SK-N-MC (cell line): ENCODE measurements at places on chromosomes 2 and 18.

GRCh38 chr2:183948861-183949260, 649.5 kb upstream of the ZNF804A start:
- no peak for DNase-seq

DNA sequence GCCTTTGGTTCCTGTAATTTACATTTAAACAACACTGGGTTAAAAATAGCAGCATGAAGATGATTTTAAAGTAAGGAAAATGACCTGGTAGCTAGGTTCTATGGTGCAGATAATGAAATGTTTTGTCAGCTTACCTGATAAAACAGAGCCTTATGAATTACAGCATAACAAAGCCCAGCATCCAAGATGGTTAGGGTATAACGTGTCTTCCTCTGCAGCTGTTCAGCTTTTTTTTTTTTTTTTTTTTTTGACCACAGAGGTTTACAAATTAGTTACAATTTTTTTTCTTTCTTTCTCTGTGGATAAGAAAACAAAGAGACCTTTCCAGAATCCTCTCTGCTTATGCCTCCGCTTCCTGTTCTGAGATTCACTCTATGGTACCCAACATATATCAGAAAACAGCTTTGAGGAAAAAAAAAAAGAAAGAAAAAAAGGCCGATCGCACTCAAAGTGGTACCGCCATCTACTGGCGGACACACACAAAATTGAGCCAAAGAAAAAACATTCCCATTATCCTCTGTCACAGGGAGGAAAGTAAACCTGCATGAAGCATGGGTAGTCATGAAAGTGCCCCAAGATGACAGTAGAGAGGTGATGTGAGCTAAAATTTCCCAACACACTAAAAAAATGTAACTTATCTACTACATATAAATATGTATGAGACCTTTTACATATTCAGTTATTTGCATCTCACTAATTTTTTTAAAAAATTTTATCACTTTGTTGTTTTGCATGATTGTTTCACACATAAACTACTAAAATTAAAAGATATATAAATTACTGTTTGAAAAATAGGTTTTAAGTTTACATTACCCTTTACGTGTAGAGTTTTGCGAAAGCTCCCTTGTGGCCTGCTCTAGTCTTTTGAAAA, at the start of gene SCN3A:
SCN3A (minus strand) TSS at position 362 of the 871 bp plus-strand sequence. CDS start 27,656 bp downstream, outside the sequence.
- DNase-seq: peak; percentile 8

DNA sequence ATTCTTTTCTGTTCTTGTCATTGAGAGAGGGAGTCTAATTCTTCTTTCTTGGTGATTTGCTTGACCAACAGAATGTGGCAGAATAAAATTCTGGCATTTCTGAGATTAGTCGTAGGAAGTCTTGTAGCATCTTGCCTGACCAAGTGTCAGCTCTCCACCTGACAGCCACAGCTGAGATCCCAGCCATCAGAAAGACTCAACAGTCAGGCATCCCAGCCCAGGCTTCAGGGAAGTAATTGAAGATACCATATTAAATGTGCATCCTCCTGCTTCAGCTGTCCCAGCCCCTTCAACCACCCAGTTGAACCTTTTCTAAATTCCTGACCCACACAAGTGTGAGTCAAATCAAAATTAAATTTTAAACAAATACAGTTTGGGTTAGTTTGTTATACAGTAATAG, 208.3 kb downstream of the PIK3C3 start:
- DNase-seq: no peak

GRCh38 chr18:31125878-31126277, 23.7 kb upstream of the DSC2 start:
- no peak for DNase-seq

DNA sequence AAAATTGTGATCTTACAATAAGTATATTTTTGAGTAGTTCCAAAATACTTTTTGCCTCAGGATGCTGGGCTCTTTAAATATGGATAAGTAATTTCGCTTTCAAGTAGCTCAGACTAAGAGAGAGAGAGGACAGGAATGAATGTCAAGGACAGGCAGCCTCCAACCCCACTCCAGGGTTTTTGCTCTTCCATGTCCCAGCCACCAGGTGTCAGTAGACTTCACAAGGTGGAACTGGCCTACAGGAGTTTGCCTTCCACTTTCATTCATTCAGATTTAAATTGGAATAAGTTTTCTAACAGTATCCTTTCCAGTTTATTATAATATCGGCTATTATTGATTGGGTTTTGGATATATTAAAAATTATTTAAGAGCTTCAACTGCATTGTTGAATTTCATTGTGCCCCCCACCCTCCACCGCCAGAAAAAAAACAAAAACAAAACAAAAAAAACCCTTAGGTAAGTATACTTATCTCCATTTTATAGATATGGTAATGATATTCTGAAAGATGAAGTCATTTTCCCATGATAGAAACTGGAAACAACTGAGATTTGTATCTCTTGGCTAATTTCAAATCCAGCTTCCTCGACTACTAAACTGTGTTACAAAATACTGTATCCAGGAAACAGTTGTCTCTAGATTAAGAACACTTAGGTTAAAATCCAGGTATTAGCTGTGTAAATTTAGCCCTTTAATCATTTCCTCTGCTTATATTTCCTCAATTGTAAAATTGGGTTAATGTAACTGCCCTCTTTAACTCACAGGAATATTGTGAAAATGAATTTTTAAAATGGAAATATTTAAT, 793.1 kb downstream of the ERBB4 start:
- no peak for DNase-seq

GRCh38 chr2:28335666-28336065, 57.0 kb upstream of the FOSL2 start:
- DNase-seq: no peak

- DNase-seq: no peak
Measured at GRCh38 chr2:30272286-30272685, 41.0 kb downstream of the LBH start.

DNA sequence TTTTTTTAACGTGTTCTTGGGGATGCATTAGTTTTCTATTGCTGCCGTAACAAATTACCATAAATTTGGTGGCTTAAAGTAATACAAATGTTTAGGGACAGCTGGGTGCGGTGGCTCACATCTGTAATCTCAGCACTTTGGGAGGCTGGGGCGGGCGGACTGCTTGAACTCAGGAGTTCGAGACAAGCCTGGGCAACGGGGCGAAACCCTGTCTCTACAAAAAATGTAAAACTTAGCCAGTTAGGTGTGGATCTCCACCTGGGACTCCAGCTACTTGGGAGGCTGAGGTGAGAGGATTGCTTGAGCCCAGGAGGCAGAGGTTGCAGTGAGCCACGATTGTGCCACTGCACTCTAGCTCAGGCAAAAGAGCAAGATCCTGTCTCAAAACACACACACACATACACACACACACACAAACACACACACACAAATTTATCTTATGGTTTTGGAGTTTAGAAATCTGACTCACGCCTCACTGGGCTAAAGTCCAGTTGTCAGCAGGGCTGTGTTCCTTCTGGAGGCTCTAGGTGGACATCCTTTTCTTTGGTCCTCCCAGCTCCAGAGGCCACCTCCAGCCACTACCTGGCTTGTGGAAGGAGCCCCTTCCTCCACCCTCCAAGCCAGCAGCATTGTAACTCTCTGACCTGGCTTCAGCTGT, 76.1 kb downstream of the SEPTIN10 start:
- no peak for DNase-seq

DNA sequence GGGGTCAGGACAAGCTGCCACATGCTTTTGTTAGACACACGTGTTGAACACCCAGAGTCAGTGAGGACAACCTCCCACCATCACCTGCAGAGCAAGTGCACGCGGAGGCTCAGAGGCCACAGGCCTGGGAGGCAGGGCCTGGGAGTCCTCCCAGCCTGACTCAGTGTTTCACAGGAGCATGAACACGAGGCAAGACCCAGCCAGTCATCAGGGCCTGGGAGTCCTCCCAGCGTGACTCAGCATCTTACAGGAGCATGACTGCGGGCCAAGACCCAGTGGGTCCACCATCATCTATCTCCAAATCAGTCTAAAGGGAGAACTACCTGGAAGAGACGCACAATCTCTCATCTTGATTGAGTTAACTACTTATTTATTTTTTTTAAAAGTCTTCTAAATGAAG, 112.6 kb upstream of the PXDN start:
- DNase-seq: no peak

DNA sequence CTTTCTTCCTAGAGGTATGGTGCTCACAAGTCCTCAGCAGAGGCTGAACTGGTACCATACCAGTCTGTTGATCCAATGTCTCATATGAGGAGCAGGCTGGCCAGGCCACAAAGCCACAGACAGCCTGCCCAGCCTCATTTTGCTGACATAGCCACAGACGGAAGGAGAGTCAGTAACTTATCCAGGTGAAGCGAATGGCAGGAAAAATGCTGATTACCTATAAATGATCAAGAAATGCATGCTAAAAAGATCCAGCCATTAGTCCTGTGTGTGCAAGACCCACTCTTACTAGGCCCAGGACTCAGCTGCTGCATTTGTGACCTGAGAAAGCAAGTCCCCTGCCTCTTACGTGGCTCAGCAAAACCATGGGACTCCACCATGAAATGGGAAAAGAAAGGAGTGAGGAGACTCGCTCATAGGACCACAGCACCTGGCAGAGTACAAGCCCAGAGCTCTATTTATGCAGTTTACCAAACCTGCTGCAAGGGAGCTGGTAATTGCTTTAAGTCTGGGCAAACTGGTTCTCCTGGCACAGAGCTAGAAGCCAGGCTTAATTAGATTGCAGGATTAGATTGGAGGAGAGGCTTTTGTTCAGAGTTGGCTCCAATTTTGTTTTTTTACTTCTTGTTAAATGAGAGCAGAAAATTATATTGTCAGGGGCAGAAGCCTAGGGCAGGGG, 19.0 kb downstream of the RHOB start:
- no peak for DNase-seq

DNA sequence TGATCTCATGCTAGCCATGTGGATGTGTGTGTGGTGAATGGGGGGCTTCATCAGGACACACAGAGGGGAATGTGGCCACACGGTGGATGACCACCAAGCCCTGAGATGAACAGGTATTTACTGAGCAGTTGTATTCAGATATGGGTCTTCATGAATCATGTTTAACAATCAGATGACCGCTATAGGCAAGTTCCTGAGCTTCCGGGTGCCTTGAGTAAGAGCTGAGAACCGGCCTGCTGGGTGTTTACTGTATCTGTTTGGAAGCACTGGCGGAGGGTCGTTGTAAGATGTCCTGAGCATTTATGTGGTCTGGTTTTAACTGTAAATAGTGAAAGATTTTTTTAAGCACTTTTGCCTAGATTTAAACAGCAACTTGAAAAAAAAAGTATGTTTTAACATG, 43.9 kb downstream of the BOLA3 start:
- DNase-seq: no peak

DNA sequence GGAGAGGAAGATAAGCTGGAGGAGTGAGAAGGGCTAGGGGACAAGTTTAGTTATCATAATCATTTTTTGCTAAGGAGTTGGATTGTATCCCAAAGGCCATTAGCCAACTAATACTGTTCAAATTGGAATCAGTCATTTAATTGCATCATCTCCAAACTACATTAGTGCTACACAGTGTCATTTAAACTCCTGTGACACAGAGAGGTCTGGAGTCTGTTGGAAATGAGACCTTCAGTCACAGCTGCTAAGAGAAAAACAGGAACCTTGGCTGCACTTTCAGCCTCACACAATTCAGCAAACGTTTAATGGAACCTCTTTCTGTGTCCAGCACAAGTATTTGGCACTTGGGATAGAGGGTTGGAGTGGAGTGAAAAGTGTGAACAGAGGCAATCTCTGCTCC, 175.5 kb upstream of the MGAT5 start:
- DNase-seq: no peak

GRCh38 chr18:33210575-33211189, 229.8 kb downstream of the CCDC178 start:
- peak; percentile 47 for DNase-seq

DNA sequence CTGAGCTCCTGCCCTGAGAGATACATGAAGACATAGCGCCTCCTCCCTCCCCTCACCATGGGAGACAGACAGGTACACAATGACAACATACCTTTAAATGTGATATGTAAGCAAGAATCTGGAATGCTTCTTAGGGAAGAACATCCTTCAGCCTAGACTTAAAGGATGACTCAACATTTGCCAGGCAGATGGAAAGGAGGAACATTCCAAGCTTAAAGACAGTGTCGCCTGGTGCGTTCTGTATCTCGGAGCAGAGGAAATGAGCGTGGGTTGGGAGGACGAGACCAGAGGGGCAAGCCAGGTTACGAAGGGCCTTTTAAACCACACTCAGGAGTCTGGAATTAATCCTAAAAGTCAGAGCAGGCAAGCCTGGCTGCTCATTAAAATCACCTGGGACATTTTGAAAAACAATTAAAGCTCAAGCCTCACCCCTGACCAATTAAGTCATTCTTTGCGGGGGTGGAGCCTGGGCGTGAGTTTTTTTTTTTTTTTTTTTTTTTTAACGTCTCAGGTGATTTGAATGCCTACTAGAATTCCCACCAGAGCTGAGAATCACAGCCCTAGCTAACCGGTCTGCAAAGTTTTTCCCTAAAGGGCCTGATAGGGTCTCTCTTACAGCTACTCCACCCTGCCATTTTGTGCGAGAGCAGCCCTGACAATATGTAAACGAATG, 131.2 kb upstream of the SEC11C start:
- no peak for DNase-seq

DNA sequence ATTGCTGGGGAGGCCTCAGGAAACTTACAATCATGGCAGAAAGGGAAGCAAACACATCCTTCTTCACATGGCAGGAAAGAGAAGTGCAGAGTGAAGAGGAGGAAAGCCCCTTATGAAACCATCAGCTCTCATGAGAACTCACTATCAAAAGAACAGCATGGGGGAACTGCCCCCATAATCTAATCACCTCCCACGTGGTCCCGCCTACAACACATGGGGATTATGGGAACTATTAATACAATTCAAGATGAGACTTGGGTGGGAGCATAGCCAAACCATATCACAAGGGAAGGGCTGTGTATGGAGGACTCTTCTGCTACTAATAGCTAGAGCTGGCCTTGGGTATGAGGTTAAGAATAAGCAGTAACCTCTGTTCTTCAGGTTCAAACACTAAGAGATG, 8.8 kb upstream of the SETBP1 start:
- no peak for DNase-seq

- no peak for DNase-seq
Measured at GRCh38 chr2:221465776-221466175, 106.3 kb downstream of the EPHA4 start.

- DNase-seq: no peak
Measured at GRCh38 chr2:216151313-216152025, 42.3 kb downstream of the XRCC5 start.

DNA sequence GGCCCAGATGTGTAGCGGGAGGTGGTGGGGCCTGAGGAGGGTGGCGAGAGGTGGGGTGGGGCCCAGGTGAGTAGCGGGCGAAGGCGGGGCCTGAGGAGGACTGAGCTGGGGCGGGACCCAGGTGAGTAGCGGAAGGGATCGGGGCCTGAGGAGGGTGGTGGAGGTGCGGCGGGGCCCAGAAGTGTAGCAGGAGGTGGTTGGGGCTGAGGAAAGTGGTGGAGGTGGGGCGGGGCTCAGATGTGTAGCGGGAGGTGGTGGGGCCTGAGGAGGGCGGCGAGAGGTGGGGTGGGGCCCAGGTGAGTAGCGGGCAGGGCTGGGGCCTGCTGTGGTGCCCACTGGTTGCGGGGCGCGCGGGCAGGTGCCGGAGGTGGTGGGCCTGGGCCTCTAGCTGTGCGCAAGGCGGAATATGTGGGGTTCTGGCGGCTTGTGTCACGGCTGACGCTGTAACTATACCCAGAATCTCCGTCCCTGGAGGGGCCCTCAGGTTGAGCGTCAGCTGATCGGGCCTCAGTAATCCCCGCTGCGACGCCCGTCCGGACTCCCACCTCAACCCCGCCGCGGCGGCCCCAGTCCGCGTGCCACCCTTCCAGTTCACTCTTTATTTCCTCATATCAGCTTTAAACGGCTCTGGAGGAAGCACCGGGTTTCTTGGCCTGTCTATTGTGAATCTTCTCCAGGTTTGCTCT, 866 bp upstream of the SF3B6 start:
- no peak for DNase-seq
